Stimulated activated CD8-positive, alpha-beta memory T cell treated with anti-CD3 and anti-CD28 coated beads, Interleukin-15, amount 100 ng/mL, for 1 hour (primary cell): ENCODE measurements at places on chromosomes 5 and 9.

- no peak for DNase-seq
Observed at GRCh38 chr9:22120159-22120549, 111.0 kb upstream of the CDKN2B start.

GRCh38 chr5:52728686-52729085, 59.0 kb upstream of the ITGA1 start:
- no peak for DNase-seq

DNA sequence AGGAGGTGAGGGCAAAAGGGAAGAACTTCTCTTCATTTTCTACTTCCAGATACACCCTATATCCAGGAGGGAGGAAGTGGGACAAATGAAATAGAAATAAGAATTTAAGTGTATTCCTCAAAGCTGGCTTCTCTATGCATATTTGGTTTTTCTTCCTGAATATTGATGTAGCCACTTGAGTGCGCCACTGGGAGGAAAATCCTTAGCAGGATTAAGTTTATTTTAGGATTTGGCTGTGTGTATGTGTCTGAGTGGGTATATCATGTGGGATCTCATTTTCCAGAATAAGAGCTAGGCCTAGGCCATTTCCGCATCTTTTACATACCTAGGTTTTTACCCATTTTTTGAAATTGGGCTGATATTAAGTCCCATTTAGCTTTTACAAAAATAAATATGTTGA, 42.5 kb downstream of the MAP1B start:
- no peak for DNase-seq

- DNase-seq = no peak
Observed at GRCh38 chr5:62124266-62124665, 181.7 kb upstream of the KIF2A start.

DNA sequence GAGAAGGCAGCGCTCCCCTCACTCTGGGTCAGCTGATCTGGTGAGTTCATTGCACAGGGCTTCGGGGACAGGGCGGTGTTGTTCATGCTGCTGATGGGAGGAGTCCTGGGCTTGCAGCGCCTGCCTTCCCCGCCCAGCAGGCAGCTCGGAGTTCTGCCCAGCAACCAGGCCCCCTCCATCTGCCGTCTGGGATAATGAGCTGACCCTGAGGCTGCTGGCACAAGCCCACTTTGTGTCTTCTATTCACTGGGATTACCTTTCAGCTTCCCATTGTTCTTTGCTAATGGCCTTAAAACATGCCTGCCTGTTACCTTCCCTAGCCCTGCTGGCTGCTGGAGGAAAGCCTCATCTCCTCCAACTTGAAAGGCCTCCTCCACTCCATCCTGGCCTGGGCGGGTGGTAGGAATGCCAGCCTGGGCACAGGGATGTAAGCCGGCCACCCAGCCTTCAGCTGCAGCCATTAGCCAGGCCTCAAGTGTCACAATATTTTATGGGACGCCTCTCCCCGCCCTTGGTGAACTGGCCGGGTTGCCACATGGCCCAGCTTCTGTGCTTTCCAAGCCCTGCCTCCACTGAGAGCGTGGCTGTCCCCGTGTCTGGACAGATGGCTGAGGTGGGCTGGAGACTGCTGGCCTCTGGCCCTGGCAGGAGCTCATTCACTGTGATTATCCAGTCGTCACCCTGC, 70.4 kb downstream of the GADD45G start:
- no peak for DNase-seq

DNA sequence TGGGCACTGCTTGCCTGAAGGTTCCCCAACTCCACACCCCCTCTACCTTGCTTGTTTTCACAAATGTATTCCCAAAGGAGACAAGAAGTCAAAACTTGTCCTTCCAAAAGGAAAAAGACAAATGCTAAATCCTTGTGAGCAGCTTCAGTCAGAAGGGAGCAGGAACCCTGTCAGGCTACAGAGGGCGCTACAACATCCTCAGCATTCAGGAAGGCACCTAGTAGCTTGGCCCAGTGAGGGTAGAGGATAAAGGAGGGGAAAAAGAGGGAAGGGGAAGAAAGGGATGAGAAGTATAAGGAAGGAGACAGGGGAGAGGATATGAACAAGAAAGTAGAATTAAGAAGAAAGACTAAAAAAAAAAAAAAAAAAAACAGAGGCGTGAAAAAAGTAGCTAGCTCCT, 97.5 kb downstream of the MLLT3 start:
- DNase-seq = no peak

- DNase-seq = no peak
Observed at GRCh38 chr5:36492984-36493654, 113.3 kb upstream of the SLC1A3 start.

DNA sequence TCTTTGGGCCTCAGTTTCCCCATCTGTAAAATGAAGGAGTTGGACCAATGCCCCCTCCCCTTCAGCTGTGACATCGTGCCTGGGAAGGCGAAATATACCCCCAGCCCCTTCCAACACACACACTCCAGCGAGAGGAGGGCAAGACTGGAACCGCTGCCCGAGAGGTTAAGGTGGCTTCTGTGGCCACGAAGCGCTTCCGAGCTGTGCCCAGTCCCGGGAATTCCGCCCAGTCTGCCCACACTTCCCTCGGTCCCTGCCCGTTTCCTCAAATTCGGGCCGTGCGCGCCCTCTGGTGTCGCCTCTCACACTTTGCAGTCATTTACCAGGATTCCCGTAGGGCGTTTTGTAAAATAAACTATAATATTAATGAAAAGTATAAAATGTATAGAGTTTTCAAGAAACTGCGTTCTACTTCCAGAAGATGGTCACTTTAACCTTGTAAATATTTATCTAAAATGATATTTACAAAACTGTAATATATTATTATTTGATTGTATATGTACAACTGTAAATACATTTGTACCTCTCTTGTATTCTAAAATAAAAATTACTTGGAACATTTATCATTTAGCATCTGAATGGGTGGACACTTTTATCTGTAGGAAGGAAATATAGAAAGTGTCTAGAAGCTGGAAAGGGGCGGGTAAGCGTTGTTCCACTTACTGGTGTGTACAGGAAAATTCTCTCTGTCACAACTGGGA, 11.0 kb upstream of the EXOSC2 start:
- peak; percentile 30 for DNase-seq

DNA sequence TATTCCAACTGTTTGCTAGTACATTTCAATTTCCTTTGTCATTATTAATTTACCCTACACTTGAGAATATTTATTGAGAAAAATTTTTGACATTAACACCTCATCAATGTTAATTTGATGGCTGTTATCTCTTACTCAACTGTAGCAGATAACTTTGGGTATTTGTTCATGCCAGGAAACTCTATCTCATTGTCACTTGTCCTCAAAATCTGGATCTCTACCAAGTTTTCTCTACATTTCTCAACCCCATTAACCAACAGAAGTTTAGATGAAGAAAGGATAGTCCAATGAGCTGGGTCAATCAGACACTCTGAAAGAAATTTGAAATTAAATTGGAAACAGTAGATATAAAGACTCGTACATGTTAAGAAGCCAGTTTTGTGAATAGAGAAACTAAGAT, 395.3 kb downstream of the TUSC1 start:
- DNase-seq = no peak

GRCh38 chr5:124652892-124653441, 93.5 kb downstream of the ZNF608 start:
- DNase-seq = no peak

DNA sequence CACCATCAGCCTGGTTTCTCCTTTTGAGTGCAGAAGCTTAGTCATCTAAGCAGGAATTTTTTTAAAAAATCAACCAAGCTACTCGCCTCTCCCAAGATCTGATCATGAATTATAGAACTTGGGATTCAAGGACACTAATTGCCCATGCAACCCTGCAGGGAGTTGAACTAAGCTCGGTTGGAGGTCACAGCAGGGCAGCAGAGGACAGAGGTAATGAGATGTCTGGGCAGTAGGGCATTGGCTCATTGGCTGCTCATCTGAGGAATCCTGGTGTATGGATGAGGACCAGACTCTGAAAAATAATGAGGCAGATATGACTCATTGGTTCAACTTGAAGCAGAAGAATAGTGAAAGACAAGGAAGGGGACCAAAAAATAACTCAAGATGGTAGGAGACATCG, 111.8 kb upstream of the TLE1 start:
- no peak for DNase-seq

- DNase-seq = no peak
Observed at GRCh38 chr5:155125551-155126095, 112.1 kb downstream of the KIF4B start.

DNA sequence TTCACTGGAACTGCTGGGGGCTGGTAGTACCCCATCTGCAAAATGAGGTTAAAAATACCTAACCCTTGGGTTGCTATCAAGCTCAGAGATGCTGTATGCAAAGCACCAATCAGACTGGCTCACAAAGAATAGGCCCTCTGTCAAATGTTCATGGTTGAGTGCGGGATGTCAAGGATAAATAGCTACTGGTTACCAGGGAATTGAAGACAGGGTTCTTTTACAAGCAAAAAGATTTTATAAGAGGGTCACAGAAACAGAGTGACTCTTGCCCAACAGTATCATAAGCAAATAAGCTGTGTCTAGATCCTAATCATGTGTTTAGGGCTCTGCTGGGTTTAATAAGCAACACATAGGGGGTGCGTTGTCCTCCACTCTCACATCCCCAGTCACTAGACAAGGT, 11.9 kb downstream of the SYK start:
- no peak for DNase-seq

GRCh38 chr9:129472651-129473102, 148.2 kb downstream of the C9orf50 start:
- DNase-seq = no peak

DNA sequence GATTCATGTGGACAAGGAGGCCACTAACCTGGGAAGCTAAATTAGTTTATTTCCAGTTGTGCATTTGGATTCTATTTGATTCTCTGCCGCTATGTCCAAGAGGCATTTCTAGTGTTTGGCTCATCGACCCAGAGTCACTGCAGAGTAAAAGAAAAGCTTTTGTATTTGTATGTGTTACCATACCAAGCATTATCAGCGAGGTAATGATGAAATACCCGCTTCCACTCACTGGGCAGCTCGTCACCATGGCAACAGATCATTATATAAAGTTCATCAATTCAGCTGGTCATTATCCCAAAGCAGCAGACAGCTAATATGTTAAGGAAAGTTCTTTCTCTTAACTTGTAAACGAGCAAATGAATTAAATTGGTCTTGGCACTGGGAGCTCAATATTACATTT, 380.3 kb downstream of the SEMA5A start:
- no peak for DNase-seq

- no peak for DNase-seq
Observed at GRCh38 chr5:142878638-142879037, 108.5 kb downstream of the ARHGAP26 start.

- no peak for DNase-seq
Observed at GRCh38 chr5:116145416-116145815, 60.6 kb downstream of the COMMD10 start.

DNA sequence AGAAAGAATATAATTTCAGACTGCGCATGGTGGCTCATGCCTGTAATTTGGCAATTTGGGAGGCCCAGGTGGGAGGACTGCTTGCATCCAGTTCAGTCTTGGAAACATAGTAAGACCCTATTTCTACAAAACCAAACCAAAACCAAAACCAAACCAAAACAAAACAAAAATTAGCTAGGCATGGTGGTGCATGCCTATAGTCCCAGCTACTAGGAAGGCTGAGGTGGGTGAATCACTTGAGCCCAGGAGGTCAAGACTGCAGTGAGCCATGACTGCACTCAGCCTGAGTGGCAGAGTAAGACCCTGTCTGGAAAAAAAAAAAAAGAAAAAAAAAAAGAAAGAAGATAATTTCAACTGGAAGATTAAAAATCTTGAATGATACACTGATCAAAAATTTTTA, 137.0 kb upstream of the ACOT12 start:
- no peak for DNase-seq

DNA sequence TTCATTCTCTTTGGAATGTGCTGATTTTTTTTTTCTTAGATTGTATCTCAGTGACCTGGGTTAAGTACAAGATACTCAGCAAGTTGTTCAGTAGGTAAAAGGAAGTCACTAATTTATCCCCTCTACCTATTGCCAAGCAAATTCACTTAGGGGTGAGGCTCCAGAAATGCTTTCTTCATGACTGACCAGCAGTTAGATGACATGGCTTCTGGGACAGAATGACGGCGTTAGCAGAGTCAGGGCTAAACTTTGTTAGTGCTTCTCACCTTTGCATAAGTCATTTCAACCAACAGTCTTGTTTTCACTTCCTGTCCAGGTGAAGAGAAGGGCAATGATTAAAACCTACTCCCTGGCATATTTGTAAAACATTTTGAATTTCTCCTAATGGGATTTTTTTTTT, 20.2 kb upstream of the MTAP start:
- DNase-seq = no peak

- no peak for DNase-seq
Observed at GRCh38 chr5:72248410-72248981, 71.5 kb downstream of the MRPS27 start.

GRCh38 chr9:129022037-129022436, 6.1 kb downstream of the SH3GLB2 start:
- no peak for DNase-seq

DNA sequence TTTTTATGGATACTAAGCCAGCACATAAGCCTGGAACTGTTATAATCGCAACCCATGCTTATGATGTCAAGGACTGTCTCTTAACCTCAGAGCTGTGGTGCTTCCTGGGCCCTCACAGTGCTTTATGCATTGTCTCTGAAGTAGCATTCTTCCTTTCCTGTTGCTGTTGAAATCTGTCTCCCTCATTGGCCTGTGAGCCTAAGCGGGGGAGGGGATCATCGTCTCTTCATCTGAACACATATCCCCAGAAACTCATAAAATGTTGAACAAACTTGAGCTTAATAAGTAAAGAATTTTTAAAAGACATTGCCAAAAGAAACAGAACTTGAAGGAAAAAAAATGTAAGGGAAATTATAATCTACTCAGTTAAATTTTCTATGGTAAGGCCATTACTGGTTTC, 80.3 kb downstream of the SGCD start:
- no peak for DNase-seq

GRCh38 chr5:88883059-88883835, at the start of gene MEF2C:
TSS of gene MEF2C (minus strand) at chr5:88883184. CDS start at chr5:88823788, 59,396 bp downstream.
- no peak for DNase-seq

- no peak for DNase-seq
Observed at GRCh38 chr9:20740929-20741582, 57.0 kb downstream of the FOCAD start.

DNA sequence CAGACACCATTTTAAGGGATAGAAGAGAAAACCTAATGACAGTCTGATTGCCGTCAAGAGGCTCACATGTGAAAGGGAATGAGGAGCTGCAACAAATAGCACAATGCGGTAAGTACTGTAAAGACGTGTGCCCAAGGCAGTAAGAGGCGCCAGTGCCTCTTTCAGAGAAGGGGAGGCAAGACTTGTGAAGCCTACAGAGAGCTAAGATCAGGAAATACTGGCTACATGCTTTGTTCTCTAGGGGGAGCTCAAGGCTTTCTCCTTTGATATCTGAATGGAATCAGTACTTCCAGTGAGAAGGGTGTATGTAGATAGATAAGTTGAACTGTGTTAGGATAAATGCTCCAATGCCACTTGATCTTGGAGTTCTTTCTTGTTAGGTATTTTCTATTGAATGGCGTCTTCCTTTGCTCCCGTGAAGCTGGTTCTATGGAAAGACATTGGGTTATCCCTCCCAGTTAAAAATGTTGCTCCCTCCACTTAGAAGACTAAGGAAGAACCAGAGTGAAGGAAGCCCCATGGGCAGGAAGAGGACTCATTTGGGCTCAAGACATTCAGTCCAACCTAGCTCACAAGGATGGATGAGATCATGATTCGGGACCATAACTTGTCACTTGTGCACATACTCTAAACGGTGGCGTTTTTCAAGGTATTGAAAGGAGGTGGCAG, 23.5 kb upstream of the ALDOB start:
- no peak for DNase-seq

GRCh38 chr5:110031402-110032140, 341.8 kb downstream of the MAN2A1 start:
- DNase-seq = no peak

GRCh38 chr5:175539936-175540335, 61.6 kb downstream of the SFXN1 start:
- DNase-seq = no peak

GRCh38 chr9:69599232-69599971, 72.8 kb downstream of the APBA1 start:
- DNase-seq = no peak
